ENCODE measurements at places on chromosomes 12 and 14.

GRCh38 chr12:111643427-111643826 lies 42.3 kb downstream of the BRAP start:
- no peak for DNase-seq

DNA sequence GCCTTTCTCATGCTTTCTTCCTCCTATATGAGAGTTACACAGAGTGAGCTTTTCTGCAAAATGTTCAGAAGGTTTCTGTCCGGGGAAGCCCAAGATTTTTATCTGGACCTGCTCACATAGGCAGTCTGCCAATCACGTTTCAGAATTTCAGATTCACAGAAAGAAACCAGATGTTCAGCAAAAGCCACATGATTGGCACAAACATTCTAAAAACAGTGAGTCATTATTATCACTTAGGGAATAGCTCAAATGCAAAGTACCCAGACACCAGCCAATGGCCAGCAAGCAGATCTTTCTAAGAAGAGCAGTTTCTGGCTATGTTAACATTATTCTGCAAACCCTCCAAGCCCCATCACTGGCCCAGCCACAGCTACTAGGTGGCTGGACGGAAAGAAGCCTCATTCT lies 1558.5 kb upstream of the TMEM132C start:
- no peak for DNase-seq

- no peak for DNase-seq
Observed at GRCh38 chr12:3274664-3275063, 197.5 kb downstream of the TSPAN9 start.

DNA sequence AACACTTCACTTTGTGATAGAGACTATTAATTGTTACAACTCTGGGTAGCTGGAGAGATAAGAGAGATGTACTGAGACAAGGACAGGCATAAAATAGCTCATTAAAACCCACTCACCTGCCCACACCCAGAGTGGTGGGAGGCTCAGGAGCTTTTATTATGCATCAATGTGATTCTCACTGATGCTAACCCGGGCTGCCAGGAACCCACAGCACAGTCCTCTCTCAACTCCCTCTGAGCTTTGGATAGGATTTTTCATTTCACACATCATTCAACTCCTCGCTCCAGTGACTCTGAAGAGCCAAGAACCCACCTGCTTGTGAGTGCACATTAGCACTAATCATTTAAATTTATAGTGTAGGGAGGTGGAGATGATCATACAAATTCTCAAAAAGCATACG lies 827.9 kb downstream of the FLRT2 start:
- DNase-seq = no peak

- no peak for DNase-seq
Observed at GRCh38 chr14:20455355-20456300, 602 bp downstream of the APEX1 start.

GRCh38 chr14:73258076-73258475 lies 20.8 kb downstream of the PAPLN start:
- no peak for DNase-seq

DNA sequence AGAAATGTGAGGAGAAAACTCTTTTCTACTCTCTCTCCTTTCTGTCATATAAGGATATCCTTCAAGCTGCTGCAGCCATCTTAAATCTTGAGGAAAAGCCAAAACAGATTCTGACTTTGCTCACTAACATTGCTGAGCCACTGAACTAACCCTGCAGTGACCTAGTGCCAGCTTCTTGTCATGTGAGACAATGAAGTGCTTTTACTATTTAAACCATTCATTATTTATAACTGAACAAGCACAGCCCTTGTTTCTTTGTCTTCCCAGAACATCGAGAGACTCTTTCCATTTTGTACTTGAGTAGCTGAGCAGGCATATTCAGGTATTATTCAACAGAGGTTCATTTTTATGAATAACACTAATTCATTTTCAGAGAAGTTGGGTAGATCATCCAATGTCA lies 455.0 kb upstream of the TMPO start:
- no peak for DNase-seq

DNA sequence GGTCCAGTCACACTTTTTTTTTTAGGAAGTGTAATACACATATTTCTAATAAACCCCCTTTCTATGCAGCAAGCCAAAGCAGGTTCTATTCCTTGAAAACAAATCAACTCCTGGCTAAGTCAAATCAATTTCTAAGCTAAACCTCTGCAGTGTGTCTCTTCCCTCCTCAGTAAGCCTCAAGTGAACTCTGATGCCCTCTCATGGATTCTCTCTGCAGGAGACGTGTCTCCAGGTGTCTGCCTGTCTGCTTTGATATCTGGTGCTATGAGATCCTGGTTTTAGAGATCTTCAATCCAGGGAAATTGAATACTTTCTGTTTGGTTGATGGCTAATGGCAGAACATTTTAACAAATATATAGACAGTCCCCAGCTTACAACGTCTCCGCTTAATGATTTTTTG lies 791.7 kb downstream of the AACS start:
- DNase-seq = no peak

- DNase-seq = no peak
Observed at GRCh38 chr12:26566675-26567074, 266.3 kb downstream of the ITPR2 start.

DNA sequence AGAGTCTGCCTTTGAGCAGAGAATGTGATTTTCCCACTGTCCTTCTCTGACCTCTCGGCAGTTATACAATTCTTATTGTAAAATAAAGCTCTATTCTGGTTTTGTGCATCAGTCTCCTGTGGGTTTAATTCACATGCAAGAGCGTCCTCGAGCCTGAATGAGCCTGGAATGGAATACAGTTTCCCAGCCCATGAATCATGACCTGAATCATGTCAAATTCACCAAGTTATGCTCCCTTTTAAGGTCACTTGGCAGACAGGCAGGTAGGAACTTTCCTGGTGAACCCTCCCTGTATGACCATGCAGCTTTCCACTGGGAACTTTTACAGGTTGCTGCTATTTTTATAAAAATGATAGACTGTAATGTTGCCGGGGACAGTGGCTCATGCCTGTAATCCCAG lies 41.7 kb downstream of the BICD1 start:
- DNase-seq = no peak

GRCh38 chr14:33646692-33647260 lies 304.1 kb downstream of the EGLN3 start:
- DNase-seq = no peak

DNA sequence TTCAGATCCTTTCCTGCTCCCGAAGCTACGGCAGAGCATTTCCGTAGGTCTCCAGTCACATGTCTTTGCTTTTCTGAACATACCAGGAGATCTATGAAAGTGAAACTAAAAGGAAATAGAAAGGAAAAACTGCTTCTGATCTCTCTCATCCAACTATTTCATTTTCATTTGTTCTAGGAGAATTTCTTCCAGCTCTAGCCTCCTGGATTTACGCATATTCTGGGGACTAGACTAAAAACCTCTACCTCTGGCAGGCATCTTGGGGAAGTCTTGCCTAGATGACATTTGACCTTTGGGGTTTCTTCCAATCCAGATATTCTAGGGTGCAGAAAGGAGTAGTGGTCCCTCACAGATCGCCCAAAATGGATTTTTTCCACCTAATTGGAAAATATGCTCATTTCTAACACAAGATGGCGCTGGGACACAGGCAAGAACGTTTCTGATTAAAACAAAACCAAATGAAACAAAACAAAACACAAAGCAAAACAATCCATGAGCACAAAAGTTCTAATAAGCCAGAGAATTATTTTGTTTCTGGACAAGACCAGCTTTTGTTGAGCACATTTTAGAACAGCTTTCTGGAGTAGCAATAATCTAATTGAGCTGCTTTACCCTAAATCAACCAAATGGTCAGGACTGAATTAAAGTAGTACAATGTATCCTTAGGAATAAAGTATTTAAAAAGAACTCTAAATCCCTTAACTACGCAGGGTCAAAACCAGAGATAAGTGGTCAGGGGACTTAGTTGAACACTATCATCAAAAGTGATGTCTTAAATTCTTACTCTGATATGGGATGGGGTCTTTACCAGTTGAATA lies 12.3 kb upstream of the PARP11 start:
- DNase-seq = no peak

DNA sequence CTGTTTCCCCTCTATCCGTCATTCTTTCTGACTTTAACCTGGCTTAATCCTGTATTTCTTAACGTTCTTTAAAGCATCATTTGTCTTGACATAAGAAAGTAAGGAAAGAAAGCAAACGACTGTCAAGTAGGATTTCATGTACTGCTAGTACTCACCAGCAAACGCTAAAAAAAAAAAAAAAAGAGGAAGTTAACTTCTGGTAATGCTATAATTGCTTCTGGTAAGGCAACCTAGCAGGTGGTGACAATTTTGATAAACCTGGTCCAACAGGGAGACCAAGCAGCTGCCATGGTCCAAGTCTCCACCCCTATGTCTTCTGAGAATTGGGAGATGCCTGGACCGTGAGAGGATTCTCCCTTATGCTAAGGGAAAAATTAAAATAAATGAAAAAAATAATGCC lies 306.6 kb downstream of the DAD1 start:
- DNase-seq = no peak

- no peak for DNase-seq
Observed at GRCh38 chr12:89345376-89345775, 6.9 kb downstream of the DUSP6 start.

- DNase-seq = no peak
Observed at GRCh38 chr12:6361834-6362233, 13.5 kb downstream of the SCNN1A start.

- DNase-seq = no peak
Observed at GRCh38 chr12:39272871-39273655, 169.9 kb downstream of the KIF21A start.

DNA sequence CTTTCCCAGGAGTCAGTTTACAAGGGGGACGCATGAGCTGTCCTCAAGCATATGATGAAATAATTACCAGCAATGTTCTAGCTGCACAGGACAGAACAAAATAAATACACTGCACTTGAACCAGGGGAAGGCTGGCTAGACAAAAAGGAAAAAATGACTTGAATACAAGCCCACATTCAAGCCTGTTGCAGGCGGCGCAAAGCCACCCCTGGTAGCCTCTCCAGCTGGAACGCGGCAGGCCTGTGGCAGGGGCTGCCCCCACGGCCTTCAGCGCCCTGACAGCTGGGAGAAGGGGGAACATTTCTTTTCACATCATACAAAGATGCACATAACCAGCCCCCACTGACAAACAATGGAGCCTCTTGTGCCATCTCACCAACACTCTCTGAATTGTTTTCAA lies 57.1 kb downstream of the TRAFD1 start:
- no peak for DNase-seq

DNA sequence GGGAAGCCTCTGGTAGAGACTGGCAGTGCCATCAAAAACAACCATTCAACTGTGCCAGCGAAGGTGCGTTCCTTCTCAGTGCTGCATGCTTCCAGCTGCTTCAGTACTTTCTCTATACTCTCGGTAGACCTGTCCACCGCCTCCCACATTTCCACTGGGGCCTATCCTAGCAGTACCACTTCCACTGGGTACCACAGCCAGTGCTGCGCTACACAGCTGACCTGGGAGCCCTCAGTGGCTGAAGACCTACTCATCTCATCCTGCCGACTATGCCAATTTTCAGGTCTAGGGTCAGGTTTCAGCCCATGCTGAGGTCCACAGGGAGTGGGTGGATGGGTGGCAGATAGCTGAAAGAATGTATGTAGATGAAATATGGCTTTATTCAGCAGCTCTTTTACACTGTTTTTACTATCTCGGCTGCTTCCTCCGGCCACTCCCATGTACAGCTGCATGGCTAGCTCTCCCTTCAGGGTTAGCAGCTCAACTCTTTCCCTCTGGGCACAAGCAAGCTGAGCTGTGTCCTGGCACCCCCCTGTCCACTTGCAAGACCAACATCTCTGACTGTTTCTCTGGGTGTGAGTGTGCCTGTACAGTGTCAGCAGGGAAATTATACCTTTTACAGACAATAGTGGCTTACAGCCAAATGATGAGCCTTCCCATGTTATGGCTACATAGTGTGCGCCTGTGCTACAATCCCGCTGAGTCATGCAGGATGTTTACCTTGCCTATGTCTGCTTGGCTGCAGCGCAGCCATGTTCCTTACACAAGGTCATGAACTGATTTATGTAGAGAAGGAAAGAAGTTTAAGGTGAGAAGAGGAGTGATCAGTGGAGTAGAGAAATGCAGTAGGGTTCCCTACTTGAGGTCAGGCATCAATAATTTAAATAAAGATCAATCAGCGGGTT lies 125.7 kb upstream of the DDHD1 start:
- no peak for DNase-seq

GRCh38 chr12:24079083-24079482 lies 129.6 kb upstream of the SOX5 start:
- DNase-seq = no peak

- no peak for DNase-seq
Observed at GRCh38 chr14:92456215-92457015, 57.2 kb upstream of the RIN3 start.

DNA sequence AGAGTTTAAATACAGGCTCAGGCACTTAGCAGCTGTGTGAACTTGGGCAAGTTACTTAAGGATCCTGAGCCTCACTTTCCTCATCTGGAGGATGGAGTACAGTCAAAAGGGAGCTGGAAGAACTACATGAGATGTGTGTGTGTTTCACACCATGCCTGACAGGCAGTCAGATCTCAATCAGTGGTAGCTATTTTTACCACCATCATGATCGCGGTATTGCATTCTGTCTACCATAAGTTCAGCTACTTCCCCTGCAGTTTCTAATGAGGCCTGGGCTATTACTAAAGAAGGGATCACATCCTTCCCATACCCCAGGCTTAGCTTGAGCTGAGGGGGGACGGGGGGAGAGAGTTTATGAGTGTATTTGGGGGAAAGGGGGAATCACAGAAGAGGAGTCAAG lies 7.0 kb downstream of the AQP6 start:
- DNase-seq = no peak

DNA sequence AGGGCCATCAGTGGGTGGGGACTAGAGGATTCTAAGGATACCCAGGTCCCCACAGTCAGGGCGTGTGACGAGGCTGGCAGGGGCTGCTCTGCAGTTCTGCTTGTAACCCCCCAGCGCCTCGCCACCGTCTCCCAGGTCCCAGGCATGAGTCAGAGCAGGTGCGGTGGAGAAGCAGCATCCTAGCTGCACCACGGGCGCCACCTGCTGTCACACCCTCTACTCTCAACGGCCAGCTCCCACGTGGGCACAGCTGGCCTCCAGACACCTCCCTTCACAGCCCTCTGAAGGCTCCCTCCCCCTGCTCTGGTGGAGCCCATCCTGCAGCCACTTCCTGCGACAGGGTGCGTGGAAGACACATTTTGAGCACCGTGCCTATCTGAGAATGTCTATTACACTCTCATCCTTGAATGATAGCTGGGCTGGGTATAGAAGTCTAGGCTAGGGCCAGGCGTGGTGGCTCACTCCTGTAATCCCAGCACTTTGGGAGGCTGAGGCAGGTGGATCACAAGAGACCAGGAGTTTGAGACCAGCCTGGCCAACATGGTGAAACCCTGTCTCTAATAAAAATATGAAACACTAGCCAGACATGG lies 6.9 kb upstream of the NUDT14 start:
- DNase-seq = no peak
